GM10248 (cell line): ENCODE measurements at places on chromosomes 2 and 18.
A peak's percentile ranks its signal among the peaks of the same experiment; 100 is the strongest.

DNA sequence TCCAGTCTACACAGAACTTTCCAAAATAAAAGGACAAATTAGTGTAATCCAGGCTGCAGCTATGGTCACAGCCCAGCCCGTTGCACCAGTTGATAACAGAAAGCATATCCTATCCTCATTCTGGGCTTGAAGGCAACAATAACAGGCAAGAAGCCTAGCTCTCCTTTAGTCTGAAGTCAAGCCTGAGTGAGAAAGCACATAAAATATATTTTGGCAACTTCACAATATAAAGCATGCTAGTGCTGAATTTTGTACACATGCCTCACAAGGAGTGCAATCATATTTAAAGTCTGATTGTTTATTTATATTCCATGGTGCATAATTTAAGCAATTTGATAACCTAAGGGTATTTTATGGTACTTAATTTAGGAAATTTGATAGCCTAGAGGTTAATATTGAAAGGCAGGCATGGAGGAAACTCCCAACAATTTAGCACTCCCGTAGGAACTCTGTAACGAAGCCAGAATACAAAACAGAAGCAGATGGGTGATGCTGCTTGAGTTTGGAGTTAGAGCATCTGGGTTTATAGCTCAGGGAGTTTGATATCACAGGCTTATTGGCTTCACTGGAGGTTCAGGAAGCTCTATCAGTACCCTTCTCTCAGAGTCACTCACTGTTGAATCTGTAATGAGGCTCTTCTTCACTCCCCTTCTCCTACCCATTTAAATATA, 1199.1 kb upstream of the GYPC start:
- no peak for DNase-seq

GRCh38 chr18:49843778-49844625, 30.7 kb upstream of the ACAA2 start:
- DNase-seq: no peak

GRCh38 chr2:85878719-85879370, 9.9 kb downstream of the ST3GAL5 start:
- DNase-seq: no peak

DNA sequence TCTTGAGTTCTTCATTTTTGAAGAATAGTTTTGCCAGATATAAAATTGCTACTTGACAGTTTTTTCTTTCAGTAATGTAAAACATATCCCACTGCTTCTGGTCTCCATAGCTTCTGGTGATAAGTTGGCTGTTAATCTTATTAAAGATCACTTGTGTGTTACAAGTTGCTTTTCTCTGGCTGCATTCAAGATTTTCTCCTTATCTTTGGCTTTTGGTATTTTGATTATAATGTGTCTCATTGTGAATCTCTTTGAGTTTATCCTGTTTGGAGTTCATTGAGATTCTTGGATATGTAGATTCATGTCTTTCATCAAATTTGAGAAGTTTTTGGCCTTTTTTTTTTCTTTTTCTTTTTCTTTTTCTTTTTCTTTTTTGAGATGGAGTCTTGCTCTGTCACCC, 20.2 kb upstream of the ADNP2 start:
- no peak for DNase-seq

DNA sequence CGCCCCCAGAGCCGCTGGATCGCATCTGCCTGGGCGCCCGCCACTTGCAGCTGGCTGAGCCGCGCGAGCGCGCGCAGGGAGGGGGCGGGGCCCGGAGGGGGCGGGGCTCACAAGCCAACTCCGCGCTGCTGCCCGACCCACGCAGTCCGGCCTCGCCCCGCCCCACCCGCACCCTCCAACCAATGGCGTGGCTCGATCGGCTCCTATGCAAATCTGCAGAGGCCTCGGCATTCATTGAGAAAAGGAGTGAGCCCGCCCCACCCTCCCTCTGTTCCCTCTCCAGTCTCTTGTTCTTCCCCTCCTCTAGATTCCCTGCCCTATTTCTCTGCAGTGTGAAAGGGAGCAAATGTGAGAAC, at the start of gene ALK:
ALK (minus strand) TSS at position 27 of the 356 bp plus-strand sequence. CDS start 927 bp downstream, outside the sequence.
- peak; percentile 40 for DNase-seq

- DNase-seq: no peak
These were observed 144.9 kb upstream of the SIX2 start for GRCh38 chr2:45154144-45154543.

DNA sequence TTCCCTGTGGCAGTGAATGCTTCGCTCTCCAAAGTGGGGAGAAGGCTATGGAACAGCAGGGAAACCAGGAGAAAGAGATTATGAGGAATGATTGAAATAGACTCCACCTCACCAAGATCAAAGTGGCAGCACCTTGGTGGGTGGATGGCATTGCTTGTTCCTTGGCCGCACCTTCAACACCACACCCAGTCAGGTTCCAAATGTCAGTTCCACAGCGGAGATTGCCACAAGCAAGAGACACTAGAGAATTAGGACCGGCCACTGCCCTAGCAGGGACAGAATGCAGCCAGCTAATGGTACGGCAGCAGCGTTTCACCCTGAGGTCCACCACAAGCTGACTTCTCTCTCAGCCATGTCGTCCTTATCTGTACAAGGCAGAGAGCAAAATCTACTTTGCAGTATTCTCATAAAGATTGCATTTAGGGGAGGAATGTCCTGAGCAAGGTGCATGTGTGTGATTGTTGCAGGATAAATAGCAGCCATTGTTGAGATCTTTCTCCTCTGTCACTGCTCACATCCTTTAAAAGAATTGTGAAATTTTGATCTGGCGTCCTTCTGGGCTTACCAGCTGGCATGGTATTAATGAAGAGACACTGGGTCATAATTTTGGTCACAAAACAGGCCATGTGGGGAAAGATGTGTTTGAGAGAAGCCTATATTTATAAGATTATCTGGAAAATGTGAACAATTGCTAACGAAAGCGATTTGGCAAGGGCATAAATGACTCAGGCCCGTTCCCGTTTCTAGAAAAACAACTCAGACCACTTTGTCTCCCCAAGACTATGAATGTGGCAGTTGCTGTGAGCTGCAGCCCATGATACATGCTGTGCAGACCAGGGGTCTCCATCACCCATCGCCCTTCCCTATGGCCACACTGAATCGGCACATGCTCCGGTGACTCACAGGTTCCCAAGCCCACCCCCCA, 228.6 kb upstream of the ID2 start:
- DNase-seq: no peak

- DNase-seq: no peak
These were observed 21.9 kb downstream of the SERPINB12 start for GRCh38 chr18:63564021-63564420.

DNA sequence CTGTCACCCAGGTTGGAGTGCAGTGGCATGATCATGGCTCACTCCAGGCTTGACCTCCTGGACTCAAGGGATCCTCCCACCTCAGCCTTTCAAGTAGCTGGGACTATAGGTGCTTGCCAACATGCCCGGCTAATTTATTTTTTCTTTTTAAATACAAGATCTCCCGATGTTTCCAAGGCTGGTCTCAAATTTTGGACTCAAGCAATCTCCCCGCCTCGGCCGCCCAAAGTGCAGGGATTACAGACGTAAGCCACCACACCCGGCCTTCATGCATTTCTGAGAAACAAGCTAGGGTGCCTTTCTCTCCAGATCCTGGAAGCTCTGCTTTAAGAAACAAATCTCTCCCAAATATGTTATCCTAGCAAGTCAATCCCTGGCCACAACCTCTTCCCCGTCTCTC, 234.1 kb downstream of the FBXO15 start:
- DNase-seq: no peak

DNA sequence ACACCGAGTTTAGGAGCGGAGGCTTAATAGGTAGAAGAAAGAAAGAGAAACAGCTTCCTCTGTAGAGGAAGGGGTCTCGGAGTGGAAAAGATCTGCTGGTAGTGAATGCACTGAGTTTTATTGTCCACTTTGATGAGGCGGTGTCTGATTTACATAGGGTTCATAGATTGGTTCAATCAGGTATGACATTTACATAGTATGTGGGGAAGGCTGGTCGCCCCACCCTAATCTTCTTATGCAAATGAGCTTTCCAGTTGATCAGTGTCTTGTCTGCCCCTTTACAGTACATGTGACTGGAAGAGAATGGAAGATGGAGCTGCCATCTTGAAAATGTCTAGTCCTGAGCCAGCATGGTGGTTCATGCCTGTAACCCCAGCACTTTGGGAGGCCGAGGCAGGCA, 19.9 kb upstream of the CNOT11 start:
- no peak for DNase-seq

GRCh38 chr2:10777842-10778723, 34.5 kb downstream of the PDIA6 start:
- no peak for DNase-seq

DNA sequence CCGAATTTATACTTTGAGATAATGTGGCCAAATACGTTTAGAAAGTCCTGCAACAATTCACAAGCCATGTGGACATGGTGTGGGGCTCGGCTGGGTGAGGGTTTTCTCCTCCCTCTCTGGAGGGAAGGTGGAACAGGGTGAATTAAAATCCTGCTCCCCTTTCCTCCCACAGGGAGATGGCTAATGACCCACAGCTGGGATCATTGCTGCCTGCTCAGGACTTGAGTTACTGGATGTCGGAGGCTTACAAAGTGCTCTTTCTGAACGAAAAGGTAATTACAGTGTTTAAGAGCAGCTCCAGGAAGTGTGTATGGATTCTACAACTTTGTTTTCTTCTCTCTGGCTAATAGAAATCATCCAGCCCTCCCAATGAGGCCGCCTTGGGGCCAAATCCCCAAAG, 97.9 kb upstream of the ALKAL2 start:
- no peak for DNase-seq

GRCh38 chr2:202375609-202376408, at the start of gene BMPR2:
TSS of gene BMPR2 (plus strand) at chr2:202376327. CDS start at chr2:202377475, 1,148 bp downstream.
- peak; percentile 88 for DNase-seq

DNA sequence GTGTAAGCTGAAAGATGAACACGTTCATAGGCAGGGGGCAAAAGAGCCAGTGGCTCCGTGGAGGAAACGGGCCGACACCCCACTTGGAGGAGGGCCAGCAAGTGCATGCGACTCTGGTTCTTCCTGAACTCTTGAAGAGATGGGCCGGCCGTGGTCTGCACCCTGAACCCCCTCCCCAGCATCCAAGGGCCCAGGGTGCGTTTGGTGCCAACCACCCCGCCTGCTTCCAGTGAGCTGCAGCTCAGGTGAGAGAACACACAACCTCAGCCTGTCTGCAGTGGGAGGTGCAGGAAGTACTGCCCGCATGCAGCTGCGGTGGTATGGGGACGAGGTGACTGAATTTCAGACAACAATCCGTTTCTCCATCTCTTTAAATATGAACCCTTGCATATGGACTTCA, 58.9 kb downstream of the ADNP2 start:
- DNase-seq: no peak

DNA sequence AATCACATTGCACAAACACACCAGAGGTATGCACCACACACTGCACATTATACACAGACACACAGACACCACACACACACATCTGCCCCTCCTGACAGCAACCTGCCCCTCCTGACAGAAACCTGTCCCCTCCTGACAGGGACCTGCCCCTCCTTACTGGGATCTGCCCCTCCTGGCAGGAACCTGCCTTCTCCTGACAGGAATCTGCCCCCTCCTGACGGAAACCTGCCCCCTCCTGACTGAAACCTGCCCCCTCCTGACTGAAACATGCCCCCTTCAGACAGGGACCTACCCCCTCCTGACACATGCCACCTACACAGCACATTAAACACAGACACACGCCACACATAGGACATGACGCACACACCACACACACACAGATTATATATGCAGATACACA, 88.9 kb downstream of the PXDN start:
- no peak for DNase-seq

DNA sequence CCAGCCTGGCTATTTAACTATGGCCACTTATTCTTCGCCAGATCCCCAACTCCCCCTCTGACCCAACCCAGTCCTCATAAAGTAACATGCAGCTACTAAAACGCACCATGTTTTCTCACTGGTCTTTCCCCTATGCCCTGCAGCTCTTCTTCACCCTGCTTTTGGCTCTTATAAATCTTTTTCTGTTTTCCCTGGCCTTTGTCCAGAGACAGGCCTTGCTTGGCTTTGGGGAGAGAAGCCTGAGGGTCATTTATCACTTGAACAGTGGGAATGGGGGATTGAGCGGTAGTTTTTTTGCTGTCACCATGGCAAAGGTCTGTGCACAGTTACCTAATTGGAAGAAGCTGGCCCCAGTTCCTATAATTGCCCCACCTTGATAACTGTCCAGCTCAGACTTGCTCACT, 202.9 kb upstream of the NT5C1B start:
- DNase-seq: no peak

DNA sequence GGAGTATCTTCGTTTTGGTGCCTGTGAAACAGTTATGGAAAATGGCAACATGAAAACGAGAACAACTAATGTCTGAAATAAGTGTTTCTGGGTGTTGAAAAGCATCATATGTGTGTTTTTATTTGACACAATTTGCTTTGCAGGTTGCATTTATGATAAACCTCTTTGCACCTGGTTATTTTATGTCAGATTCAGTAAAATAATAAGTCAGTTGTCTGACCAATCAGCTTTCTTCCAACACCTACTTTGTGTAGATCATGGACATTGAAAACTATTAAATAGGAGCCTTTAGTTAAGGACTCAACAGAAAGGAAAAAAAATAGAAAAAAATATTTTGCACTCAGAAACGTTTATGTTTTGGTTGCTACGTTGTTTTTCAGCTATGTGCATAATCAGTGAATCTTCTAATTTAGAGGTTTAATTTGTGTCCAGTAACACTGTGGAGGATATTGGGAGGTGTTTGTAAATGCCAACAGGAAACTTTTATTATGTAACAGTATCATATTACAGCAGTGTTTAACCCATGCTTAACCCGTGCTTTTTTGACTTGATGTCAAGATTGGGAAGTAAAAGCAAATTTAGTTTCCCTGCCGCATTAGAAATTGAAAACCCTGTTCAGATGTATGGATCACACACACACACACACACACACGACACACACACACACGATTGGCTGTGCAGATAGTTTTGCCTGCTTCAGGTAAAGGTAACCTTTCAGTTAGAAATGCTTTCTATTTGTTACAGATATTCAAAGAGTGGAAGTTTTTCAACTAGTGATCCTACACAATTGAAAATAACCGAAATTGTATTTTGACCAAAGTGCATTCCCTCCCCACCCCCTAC, 2.6 kb downstream of the PKP4 start:
- no peak for DNase-seq

DNA sequence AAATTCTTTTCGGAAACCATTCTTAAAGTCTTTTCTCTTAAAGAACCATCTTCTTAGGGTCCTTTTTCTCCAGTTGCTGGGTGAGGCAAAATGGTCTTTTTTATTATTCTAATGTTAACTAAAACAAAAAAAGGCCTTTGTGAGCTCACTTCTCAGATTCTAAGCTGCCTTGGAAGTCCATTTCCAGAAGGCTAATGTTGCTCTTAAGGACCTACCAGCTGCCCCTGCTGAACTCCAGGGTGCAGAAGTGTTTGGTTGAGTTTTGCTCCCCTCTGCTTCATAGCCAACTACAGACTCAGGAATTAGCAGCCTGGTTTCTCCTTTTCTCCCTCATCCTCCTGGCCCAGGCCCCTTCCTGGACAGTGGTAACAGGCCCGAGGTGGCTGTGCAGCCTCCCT, 23.4 kb downstream of the APCDD1 start:
- no peak for DNase-seq
